ENCODE measurements at places on chromosomes 7 and 10.
A peak's percentile ranks its signal among the peaks of the same experiment; 100 is the strongest.

DNA sequence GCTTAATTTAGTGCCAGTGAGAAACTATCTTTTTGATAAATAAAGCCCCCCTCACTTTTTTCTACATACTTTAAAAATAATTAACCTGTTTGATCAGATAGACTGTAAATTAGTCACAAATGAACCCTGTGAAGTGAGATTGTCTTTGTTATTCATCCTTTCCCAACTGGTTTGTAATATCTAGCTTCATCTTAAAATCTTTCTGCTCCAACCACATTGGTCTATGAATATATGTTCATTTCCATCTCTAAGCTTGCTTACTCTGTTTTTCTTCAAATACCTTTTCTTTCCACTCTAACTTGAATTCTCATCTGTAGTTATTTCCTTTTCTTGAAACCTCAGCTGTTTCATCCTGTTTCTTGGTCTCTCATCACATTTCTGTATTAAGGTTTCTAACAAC, 12.1 kb downstream of the MARCHF5 start:
- DNase-seq, result no peak

- no peak for DNase-seq
These were observed 276.3 kb downstream of the LHFPL3 start for GRCh38 chr7:104604706-104605105.

DNA sequence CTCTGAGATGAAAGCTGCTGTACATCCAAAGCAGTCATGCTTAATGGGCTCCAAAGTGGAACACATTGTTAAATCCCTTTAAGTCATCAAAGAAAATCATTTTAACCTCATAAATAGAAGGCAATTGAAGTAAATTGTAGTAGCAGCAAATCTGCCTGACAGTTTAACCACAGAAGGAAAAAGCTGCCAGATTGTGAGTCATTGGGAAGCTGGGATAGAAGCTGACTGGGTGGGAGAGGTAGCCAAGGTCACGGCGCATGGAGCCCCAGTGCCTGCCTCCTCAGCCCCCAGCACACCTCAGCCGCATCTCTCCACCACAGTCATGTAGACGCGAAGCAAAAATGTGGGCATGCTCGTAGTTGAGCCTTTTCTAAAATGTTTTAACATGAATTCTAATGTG, 44.0 kb downstream of the TARP start:
- peak; percentile 16 for DNase-seq

- DNase-seq, result no peak
These were observed 42.4 kb downstream of the PLXNA4 start for GRCh38 chr7:132533916-132534315.

DNA sequence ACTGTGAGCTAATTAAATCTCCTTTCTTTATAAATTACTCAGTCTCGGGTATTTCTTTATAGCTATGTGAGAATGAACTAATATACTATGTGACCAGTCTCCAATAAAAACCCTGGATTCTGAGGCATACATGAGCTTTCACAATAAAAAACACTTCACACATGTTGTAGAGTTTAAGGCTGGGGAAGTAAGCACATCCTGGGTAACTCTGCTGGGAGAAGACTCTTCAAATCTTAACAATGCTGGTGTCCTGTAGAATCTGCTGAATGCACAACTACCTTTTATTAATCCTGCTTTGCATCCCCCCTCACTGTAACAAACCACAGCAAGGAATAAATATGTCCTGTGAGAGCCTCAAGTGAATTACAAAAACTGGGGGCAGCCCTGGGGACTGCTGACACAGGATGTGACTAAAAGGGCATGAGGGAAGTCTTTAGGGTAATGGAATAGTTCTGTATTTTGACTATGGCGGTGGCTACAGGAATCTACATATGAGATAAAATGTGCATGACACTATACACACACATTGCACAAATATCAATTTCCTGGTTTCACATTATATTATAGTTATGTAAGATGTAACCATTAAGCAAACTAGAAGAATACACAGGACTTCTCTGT, 45.1 kb upstream of the KCTD7 start:
- DNase-seq, result no peak

- DNase-seq, result no peak
These were observed 117.5 kb upstream of the UNC5B start for GRCh38 chr10:71094712-71095390.

DNA sequence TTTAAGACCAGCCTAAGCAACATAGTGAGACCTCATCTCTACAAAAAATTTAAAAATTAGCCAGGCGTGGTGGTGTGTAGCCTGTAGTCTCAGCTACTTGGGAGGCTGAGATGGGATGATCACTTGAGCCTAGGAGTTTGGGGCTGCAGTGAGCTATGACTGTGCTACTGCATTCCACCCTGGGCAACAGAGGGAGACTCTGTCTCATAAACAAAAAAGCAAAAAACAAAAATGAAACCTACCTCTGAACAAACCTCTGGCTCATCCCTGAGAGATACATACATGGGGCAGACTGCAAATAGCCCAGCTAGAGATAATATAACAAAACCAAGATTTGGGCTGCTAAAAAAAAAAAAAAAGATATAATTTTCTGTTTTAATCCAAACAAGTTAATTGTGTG, 19.5 kb downstream of the C10orf67 start:
- DNase-seq, result no peak

DNA sequence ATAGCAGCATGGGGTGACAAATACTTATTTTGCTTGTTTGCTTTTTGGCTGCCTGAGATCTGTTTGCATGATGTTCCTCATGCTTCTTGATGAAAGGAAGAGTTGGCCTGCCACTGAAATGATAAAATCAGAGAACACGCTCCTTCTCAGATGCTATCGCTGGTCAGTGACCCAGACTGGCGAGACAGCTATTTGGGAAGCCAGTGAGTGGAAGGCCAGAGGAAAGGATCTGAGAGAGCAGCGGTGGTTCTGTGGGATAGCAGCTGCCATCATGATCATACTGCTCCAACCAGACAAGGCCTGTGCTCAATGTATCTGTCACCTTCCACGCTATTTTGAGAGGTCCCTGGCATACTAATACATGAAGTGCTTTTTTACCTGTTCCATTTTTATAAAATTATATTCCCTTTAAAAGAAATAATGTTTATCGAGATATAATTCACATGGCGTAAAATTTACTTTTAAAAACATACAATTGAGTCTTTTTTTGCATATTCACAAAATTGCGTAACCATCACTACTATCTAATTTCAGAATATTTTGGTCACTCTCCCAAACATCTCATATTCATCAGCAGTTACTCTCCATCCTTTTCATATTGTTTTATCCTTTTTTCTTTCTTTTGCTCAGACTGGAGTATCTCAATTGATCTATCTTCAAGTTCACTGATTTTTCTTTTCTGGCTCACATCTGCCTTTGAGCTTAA, 695.1 kb downstream of the TNS3 start:
- no peak for DNase-seq

GRCh38 chr10:92238586-92239098, 52.2 kb downstream of the CPEB3 start:
- peak; percentile 87 for DNase-seq

DNA sequence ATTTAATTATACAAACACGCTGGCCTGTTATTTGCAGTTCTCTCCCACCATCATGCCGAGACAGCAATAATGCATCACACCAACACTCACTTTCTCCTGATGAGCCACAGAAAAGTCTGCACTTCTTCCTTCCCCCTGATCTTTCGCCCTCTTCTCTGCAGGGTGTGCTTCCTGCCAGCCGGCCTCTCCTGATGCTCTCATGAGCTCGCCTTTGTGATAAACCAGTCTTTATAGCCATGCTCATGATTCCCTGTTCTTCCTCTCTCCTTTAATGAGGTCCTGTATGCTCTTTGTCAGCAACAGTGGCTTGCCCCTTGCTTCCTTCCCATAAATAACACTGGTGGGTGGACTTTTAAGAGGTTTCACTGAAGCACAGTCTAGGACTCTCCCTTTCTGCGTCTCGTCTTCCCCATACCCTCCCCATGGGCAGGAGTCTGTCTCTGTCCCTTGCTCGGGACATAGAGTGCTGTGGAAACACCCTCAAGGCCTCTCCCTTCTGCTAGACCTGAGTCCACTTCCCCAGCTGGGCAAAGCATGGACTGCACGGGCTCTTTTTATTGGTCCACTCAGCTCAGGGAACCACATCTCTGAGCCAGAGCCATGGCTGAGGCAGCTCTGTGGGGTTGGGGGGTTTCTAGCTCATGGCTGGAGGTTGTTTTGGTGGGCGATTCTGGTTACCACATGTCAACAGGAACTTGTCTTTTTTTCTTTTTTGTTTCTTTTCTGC, 133.9 kb downstream of the C10orf105 start:
- no peak for DNase-seq

- no peak for DNase-seq
These were observed 263.1 kb downstream of the MAD1L1 start for GRCh38 chr7:1969459-1970284.

GRCh38 chr7:147047696-147048095, 931.1 kb downstream of the CNTNAP2 start:
- no peak for DNase-seq

GRCh38 chr10:100518761-100519241, 860 bp downstream of the SEC31B start:
- DNase-seq, result peak; percentile 75

DNA sequence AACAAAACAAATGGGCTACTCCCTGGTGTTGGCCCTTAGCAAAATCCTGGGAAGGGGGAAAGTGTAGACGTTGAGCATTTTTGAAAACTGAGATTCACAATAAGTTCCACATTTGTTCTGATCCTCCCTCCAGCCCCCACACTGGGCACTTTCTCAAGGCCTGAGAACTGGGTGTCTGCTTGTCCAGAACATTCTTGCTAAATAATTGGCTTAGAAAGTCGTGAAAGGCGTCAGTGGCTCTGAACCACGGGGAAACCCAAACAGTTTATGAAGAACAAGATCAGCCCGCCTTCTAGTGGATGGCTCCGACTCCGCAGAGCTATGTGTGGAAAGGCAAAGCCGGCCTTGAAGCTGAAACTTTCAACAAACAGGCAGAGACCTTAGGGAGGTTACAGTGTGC, 370.1 kb downstream of the PRPF18 start:
- DNase-seq, result peak; percentile 93

GRCh38 chr7:1236132-1236661, 3.5 kb downstream of the UNCX start:
- no peak for DNase-seq

GRCh38 chr10:1345368-1345767, 289.2 kb downstream of the WDR37 start:
- DNase-seq, result no peak

GRCh38 chr7:131536361-131536849, 20.0 kb downstream of the PODXL start:
- no peak for DNase-seq

GRCh38 chr7:45922810-45923209, 1.7 kb upstream of the IGFBP3 start:
- no peak for DNase-seq

GRCh38 chr7:132656846-132657776, 80.8 kb upstream of the PLXNA4 start:
- peak; percentile 9 for DNase-seq

GRCh38 chr10:79401015-79401921, 44.2 kb downstream of the ZCCHC24 start:
- DNase-seq, result peak; percentile 91

- peak; percentile 71 for DNase-seq
These were observed 63.5 kb downstream of the LGI1 start for GRCh38 chr10:93821051-93821772.

GRCh38 chr7:50466815-50467585, 16.9 kb upstream of the FIGNL1 start:
- no peak for DNase-seq

- no peak for DNase-seq
These were observed 2.8 kb upstream of the REPIN1 start for GRCh38 chr7:150365673-150366398.

DNA sequence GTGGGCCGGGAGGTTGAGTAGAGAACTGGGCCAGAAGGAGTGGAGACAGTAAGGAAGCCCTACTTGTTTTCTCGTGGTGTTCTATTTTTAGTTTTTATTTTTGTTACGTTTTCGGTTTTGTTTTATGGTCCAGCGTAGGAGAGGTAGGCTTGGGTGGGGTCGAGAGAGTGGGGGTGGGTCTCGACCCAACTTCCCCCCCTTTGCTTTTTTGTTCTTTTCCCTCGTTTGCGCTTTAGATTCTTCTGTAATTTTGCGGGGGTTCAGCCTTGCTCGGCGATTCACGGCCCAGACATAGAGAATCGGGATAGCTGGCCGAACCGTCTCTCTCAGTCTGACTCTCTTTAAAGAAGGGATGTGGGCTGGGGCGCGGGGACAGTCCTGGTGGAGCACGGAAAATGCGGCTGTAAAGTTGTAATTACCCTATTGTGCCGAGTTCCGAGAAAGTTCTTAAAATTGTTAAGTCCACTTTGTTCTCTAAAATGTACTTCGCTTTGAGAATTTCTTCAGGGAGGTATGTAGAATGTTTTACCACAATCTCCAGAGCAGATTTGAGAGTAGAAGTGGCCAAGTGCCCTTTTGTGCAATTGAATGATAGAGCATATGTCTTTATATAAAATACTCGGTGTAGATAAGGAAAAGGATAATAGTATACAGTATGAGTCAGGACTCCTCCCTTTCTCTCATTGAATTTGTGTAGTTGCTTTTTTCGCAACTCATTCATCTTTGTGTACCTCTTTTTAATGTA, 816 bp downstream of the DMTF1 start:
- peak; percentile 50 for DNase-seq

- peak; percentile 50 for DNase-seq
These were observed 3.3 kb upstream of the OR6V1 start for GRCh38 chr7:143048827-143049226.

- DNase-seq, result no peak
These were observed 106.2 kb upstream of the DLX6 start for GRCh38 chr7:96899108-96899507.

DNA sequence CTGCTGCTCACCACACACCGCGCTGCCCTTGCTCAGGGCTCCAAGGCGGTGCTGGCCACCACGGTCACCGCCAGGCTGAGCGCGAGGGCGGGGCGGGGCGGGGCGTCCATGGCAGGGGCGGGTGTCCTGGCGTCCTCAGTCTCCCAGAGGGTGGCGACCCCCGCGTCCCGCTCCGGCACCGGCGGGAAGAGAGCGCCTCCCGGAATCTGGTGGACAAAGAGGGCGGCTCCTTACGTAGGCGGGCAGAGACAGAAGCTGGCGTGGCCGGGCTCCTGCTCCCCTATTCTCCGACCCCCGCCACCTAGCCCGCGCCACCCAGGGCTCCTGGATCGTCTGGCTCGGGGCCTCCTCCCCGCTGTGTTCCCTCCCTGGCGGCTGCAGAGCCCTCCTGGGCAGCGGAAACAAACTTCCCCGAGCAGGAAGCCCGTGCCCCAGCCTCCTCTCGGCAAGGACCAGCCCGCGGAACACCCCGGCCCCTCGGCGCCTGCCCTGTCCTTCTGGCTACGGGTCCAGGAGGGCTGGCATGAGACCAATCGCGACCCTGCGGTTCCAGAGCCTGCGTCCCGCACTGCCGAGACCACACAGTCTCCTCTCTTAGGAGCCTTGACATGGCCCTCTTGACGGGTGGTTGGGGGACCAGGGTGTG, 133.8 kb upstream of the ZNF92 start:
- DNase-seq, result no peak

All from fibroblast of the aortic adventitia (primary cell).